Activated naive CD4-positive, alpha-beta T cell treated with anti-CD3 and anti-CD28 coated beads, Interleukin-2, amount 10 ng/mL, durations not matched to agents 7 days and 5 days (primary cell): ENCODE measurements at places on chromosomes 2 and 18.

GRCh38 chr2:227570615-227571014 is 28.1 kb upstream of the SCYGR2 start:
- no peaks in the 10 kb centered on the region for H3K4me1 ChIP-seq
- peaks cover 8% of the 10 kb centered on the region for H3K27me3 ChIP-seq
- H3K27ac ChIP-seq = no peak overlapping the region
- no peaks in the 10 kb centered on the region for H3K36me3 ChIP-seq
- DNase-seq = no peak
- H3K4me3 ChIP-seq = no peak overlapping the region

- no peak overlapping the region for H3K27ac ChIP-seq
- peaks cover 3% of the 10 kb centered on the region for H3K27me3 ChIP-seq
- H3K36me3 ChIP-seq = no peaks in the 10 kb centered on the region
These were observed 238.2 kb upstream of the RBMS1 start for GRCh38 chr2:160731856-160732255.

GRCh38 chr2:60104514-60105505 is 448.6 kb downstream of the BCL11A start:
- DNase-seq = no peak
- H3K4me3 ChIP-seq = peak overlapping the region; percentile 13
- H3K4me1 ChIP-seq = peaks cover 6% of the 10 kb centered on the region
- peaks cover 7% of the 10 kb centered on the region for H3K27me3 ChIP-seq
- H3K36me3 ChIP-seq = no peaks in the 10 kb centered on the region

- H3K36me3 ChIP-seq = peaks cover 10% of the 10 kb centered on the region
- DNase-seq = peak; percentile 71
- peaks cover 17% of the 10 kb centered on the region for H3K27me3 ChIP-seq
- H3K27ac ChIP-seq = peak overlapping the region; percentile 61
- H3K4me3 ChIP-seq = no peak overlapping the region
- H3K4me1 ChIP-seq = peaks cover 31% of the 10 kb centered on the region
These were observed 14.7 kb upstream of the PUM2 start for GRCh38 chr2:20365249-20365817.

DNA sequence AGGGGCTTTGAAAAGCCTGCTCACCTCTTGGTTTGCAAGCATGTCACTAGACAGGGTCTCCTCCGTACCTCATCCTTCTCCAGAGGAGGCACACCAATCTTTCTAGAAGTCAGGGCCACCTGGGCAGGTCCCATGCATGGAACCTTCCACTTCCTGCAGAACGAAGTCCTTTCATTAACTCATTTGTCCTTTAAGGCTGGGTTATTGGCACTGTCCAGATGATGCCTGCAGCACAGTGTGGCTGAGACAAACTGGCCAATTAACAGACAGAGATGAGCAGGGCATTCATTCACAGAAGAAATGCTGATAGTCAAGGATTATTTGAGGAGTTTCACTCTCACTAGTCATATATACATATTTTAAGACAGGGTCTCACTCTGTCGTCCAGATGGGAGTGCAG is 245.3 kb downstream of the TFCP2L1 start:
- H3K4me1 ChIP-seq = no peaks in the 10 kb centered on the region
- no peak overlapping the region for H3K4me3 ChIP-seq
- no peak overlapping the region for H3K27ac ChIP-seq
- no peaks in the 10 kb centered on the region for H3K27me3 ChIP-seq

GRCh38 chr18:31386741-31387140 is 10.2 kb downstream of the DSG4 start:
- no peak overlapping the region for H3K4me3 ChIP-seq
- no peaks in the 10 kb centered on the region for H3K27me3 ChIP-seq
- no peaks in the 10 kb centered on the region for H3K4me1 ChIP-seq
- H3K36me3 ChIP-seq = no peaks in the 10 kb centered on the region

- no peaks in the 10 kb centered on the region for H3K36me3 ChIP-seq
- H3K27ac ChIP-seq = no peak overlapping the region
- no peak for DNase-seq
- no peak overlapping the region for H3K4me3 ChIP-seq
These were observed 90.6 kb downstream of the ADAM23 start for GRCh38 chr2:206533977-206534376.

DNA sequence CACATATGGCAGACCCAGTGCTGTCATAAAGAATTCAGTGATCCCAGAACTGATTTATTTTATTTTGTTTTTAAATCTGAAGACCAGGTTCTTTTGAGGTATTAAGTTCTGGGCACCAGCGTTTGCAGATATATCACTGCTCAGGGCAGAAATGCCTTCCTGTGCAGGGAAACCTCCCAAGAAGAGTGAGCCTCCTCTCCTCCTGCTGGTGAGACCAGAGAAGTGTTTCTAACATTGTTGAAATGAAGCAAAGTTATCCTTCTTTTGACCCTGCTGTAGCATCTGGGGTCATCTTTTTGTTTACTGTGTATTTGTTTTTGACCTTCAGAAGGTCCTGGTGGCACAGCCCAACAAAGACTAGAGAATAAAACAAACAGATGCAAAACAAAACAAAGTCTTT is 94.0 kb downstream of the AQP4 start:
- H3K36me3 ChIP-seq = no peaks in the 10 kb centered on the region
- no peaks in the 10 kb centered on the region for H3K27me3 ChIP-seq
- no peak overlapping the region for H3K4me3 ChIP-seq

GRCh38 chr2:9844576-9844975 is 1.3 kb downstream of the TAF1B start:
- H3K36me3 ChIP-seq = peaks cover 44% of the 10 kb centered on the region
- H3K27me3 ChIP-seq = peaks cover 8% of the 10 kb centered on the region
- peak overlapping the region; percentile 85 for H3K4me3 ChIP-seq

- H3K27me3 ChIP-seq = no peaks in the 10 kb centered on the region
- no peak overlapping the region for H3K4me3 ChIP-seq
These were observed 71.1 kb downstream of the PIK3C3 start for GRCh38 chr18:42025974-42026625.
